ENCODE measurements at places on chromosomes 4 and X.

DNA sequence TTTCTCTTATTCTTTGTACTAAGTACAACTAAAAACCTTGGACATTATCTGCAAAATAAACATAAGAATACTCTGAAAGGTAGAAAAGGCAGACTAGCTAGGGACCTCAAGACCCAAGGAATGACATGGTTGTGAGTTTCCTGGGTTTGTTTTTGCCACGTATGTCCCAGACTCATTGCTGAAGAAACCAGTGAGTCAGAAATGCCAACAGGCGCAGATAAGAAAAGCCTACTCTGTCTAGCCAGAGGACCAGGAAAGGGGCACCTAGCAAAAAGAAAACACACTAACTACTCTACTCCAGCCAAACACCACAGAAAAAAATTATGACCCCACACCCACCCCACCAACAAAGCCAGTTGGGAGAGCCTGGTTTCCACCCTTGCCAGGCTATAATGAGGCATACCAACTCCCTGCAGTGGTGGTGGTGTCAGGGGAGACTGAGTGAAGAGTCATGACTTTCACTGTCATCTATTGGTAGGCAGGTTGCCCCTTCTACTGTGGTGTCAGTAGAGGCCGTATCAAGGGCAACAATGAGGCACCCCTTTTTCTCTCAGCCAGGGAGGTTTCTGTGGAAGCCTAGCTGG, 10.9 kb downstream of the MTMR1 start:
- DNase-seq, result no peak

DNA sequence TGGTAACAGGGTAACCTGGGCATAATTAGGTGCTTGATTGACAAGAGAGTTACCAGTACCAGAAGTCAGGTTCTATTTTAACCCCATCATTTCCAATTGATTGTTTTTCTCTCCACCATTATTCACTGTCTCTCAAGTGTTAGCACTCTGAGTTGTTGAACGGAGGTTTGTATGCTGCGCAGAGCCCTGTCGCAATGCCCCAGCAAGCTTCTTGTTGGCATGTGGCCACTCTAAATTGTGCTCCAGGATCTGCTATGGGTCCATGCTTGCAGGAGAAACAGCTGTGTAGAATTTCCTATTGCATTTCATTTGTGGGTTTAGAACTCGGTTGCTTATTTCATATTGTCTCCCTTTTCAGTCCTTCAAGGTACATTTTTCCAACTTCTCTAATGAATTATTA, 98.2 kb downstream of the KLHL8 start:
- no peak for DNase-seq

DNA sequence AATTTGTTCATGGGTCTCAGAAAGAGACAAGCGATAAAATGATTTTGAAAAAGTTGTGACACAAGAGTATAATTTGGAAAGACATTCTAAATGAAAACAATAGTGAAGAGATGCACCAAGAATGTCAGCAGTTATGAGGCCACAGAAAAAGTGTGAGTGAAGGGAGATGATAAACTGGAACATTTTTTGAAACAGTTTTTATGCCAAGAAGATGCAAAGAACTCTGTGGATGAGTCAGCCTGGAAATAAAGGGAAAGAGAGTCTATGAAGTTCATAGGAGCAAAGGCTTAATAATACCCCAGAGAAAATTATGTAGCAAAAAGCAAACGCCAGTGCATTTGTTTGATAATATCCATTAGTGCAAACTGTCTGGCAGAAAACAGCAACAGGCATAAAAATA, 188.4 kb upstream of the TBC1D9 start:
- DNase-seq, result no peak

DNA sequence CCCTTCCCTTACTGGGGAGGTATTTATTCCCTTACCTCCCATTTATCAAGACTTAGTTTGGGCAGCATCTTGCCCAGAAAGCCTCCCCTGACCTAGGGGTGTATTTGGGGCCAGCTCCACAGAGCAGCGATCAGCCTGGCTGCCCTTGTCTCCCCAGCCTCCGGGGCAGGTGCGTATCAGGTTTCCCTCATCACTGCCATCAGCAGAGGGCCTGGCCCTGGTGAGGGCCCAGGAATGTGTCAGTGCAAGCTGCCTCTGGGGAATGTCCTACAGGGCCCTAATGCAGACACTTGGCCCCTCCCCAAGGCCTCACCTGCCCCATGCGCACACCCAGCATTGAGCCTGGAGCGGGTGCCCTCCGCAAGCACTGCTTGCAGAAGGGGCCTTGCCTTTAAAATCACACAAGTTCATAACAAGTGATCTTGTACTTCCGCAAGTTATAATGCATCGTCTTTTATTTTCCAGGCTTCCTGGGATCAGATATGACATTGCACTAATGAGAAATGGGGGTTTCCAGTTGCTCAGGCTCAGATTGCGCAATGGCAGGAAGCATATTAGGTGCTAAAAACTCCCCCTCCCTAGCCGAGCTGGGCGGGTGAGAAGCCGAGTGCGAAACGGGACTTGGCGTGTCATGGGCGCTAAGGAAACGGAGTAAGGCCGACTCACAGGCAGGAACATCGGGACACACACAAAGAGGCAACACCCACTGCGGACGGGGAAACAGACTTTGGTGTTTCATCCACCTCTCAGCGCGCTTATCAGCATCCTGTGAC, 25.4 kb upstream of the AFAP1 start:
- no peak for DNase-seq

- DNase-seq, result no peak
Observed at GRCh38 chr4:150055467-150055866, 22.8 kb upstream of the DCLK2 start.

DNA sequence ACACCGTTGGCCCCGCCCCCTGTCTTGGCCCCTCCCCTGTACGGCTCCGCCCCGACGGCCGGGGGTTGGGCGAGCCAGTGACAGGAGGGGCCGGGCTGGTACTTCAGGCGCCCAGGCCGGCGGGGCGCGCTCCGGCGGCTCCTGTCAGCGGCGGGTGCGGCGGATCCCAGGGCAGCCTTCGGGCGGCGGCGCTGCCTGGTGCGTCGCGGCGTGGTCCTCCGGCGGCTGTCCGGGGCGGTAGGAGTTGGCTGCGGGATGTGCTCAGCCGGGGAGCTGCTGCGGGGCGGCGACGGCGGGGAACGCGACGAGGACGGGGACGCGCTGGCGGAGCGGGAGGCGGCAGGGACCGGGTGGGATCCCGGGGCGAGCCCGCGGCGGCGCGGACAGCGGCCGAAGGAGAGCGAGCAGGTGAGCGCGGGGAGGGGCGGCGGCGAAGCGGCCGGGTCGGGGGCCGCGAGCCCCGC, at the start of gene FAM241A:
TSS of gene FAM241A (plus strand) at position 129 of the 464 bp plus-strand sequence. CDS start at position 256, 127 bp downstream.
- DNase-seq, result peak; percentile 93

DNA sequence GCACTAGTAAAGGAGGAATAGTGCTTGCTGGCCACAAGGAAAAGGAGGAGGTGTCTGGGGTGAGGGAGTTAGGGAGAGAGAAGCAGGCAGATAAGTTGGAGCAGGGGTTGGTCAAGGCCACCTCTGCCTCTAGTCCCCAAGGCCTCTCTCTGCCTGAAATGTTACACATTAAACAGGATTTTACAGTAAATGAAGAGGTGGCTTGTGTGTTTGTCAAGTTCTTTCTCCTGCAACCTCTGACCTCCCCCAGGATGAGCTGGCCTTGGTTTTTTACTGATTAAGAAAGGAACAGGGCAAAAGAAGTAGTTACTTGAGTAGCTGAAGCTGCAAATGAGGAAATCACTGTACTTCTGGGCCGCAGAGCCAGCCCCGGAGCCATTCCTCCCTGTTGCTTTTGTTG, 2.0 kb downstream of the GJB1 start:
- no peak for DNase-seq

- DNase-seq, result no peak
Observed at GRCh38 chrX:135481696-135482179, 38.7 kb upstream of the INTS6L start.

- DNase-seq, result no peak
Observed at GRCh38 chr4:11323771-11324170, 104.9 kb downstream of the HS3ST1 start.

- DNase-seq, result no peak
Observed at GRCh38 chrX:103101299-103102042, 8.5 kb upstream of the NXF3 start.

- DNase-seq, result no peak
Observed at GRCh38 chr4:187839765-187840164, 155.8 kb upstream of the ZFP42 start.

DNA sequence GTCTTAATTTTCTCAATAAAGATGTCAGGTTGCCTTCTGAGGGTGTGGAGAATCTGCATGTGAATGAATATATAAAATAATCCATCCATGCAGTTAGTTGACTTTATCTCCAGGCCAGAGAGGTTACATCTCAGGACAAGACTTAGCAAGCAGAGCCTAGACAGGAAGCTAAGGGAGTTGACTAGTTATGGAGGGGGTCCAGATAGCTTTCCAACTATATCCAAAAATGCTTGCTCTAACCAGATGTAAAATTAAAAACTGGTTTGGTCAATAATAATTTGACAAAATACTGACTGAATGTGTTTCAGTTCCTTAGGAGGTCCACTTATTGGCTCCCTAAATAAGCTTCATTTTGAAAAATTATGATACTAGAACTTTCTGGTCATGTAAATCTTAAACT, 101.4 kb downstream of the PAPSS1 start:
- DNase-seq, result no peak

GRCh38 chr4:101349801-101350064, 2.4 kb upstream of the PPP3CA start:
- no peak for DNase-seq

- no peak for DNase-seq
Observed at GRCh38 chr4:111398906-111399330, 746.3 kb upstream of the FAM241A start.

DNA sequence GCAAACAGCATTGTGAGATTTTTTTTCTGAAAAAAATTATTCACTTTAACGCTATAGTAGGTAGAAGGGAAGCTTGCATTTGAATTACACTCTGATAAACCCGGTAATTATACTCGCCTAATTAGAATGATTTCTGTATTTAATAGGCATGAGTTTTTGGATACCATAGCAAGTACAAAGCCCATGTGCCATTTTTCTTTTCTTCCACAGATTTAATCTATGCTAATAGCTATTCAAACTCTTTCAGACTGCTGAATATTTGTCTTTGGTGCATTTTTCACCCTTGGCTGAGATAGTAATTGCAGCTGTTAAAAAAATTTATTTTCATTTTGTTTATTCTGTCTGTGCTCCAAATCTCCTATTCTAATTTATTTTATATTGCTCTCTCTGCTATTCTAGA, 113.0 kb downstream of the EGF start:
- no peak for DNase-seq

All from activated CD8-positive, alpha-beta memory T cell treated with anti-CD3 and anti-CD28 coated beads, Interleukin-2, amount 50 U/mL, for 4 hours (primary cell).